ENCODE measurements at places on chromosomes 3 and 15.

- DNase-seq, result no peak
These were observed 302.0 kb downstream of the DIPK2A start for GRCh38 chr3:144273601-144274000.

DNA sequence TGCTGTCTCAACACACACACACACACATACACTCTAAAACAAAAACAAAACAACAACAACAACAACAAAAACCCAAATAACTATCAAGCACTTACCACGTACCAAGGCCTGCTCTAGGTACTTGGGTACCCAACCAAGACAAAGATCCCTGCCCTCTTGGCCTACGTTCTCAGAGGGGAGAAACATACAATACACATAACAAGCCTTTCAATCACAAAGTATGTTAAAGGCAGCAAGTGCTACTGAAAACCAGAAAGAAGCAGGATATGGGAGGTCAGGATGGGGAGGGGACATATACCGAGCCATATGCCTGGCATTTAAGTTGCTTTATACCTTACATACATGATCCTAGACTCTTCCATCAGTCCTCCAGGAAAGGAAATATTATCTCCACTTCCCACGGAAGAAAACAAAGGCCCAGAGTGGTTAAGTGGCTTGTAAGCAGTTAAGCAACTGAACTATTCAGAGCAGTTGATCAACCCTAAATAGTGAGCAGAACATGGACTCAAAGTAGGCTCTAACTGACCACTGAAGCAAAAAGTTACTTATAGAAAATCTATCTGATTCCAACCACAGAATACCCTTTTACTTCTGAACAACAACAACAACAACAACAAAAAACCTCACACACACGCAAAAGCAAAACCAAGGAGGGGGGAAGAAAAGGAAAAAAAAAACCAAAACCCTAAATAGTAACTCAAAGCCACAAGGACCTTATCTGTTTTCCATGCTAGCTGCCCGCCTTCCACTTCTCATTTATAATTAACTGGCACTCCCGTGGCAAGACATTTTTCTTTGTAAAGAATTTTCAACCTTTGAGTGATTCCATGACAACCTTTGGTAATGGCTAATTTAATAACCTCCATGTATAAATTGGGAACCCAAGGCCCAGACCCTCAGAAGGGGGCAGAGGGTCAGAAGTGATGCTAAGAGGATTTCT, 21.0 kb downstream of the PRICKLE2 start:
- no peak for DNase-seq

- no peak for DNase-seq
These were observed 5.9 kb upstream of the TMEM44 start for GRCh38 chr3:194638991-194639605.

DNA sequence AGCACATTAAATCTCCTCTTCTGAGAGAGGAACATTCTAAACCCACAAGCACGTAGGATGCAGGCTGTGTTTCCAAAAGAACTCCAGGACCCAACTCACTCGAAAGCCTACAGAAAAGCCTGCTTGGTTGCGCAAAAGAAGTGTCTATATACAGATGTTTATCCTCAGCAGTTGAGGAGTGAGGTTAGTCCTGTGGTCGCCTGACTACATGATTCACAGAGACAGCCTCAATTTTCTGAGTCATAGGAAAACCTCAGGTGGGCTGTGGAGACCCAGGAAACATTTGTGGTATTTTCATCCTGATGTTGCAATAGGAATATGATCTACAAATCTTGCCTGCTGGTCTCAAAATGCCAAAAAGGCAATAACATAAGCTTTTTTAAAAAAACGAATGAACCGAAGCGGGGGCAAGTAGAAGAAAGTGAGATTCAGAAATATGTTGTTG, 183.8 kb upstream of the THRB start:
- peak; percentile 79 for DNase-seq

DNA sequence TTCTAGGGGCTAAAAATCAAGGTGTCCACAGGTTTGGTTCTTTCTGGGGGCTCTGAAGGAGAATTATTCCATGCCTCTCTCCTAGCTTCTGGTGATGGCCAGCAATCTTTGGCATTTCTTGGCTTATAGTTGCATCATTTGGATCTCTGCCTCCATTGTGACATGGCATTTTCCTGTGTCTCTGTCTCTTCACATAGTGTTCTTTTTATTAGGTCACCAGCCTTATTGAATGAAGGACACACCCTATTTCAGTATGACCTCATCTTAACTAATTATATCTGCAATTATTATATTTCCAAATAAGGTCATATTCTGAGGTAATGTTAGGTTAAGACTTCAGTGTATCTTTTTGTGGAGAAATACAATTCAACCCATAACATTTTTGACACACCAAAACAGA, 3.2 kb upstream of the GBE1 start:
- no peak for DNase-seq

GRCh38 chr3:174907628-174908407, 48.7 kb downstream of the NAALADL2 start:
- DNase-seq, result no peak

GRCh38 chr3:127805026-127805753, 17.1 kb downstream of the MGLL start:
- no peak for DNase-seq

DNA sequence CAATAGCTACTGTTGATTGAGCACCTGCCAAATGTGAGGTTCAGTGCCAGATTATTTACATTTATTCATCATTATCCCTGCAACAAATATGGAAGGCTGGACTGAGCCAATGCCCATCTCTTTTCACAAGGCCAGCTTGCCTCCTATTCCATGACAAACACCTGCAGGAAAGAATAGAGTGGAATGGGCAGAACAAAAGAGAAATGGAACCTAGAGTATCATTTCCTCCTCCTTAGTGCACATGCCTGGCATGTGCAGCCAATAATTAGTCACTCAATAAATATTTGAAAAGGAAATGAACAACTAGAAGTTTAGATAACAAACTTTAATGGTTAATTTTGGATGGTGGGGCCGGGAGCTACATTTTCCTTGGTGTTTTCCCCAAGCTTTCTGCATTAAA, 61.4 kb upstream of the MYRIP start:
- no peak for DNase-seq

DNA sequence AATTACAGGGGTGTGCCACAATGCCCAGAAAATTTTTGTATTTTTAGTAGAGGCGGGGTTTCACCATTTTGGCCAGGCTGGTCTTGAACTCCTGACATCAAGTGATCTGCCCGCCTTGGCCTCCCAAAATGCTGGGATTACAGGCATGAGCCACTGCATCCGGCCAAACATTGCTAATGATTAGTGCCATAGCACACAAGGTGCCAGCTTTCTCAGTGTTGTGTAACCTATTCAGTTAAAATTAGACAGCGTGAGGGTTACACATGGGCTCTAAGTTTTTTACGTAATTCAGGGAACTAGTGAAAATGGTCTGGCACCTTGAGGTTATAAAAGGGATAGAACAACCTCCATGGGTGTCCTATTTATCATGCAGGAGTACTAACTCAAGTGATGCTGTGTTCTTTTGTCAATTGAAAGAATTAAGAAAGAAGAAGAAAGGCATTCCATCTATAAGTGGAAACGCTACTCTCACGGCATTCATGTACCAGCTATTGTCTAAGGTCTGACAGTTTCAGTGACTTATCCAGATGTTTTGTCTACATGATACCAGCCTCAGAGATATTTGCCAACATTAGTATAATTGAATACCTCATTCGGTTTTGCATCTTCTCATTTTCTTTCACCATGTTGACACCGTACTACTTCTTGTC, 84.7 kb downstream of the EOMES start:
- no peak for DNase-seq

GRCh38 chr3:134087060-134087974, 57.6 kb upstream of the SLCO2A1 start:
- DNase-seq, result no peak

GRCh38 chr3:132210476-132211346, 106.5 kb upstream of the ACP3 start:
- peak; percentile 23 for DNase-seq

GRCh38 chr3:129047553-129047839, 13.1 kb upstream of the GP9 start:
- DNase-seq, result no peak

DNA sequence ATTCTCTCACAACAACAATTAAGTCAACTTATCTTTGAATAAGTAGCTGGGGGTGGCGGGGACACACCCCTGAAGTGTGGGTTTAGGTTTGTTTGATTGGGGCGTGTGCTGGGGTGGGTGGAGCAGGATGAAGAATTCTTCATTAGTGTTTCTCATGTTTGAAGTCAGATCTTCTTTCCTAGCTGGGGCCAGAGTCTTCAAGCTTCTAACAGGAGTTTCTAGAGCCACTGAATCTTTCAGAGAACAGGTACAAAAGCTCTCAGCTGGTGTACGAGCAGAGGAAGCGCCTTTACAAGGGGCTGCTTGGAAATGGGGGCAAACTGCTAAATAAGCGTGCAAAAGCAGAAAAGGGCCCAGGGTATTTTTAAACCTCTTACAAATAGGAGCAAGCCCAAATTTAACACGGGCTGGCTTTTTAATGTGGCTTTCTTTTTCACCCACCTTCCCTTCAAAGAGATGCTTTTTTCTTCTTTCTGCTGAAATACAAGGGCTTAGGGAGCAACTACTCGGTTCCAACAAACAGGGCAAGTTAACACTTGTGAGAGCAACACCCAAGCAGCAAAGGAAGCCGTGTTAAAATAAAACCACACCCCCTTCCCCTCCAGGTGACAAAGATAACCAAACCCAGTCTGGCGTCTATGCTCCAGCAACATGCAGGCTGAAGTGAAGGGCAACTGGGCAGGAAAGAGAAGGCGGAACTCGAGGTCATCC, 86.9 kb upstream of the RASGRP1 start:
- DNase-seq, result peak; percentile 75

DNA sequence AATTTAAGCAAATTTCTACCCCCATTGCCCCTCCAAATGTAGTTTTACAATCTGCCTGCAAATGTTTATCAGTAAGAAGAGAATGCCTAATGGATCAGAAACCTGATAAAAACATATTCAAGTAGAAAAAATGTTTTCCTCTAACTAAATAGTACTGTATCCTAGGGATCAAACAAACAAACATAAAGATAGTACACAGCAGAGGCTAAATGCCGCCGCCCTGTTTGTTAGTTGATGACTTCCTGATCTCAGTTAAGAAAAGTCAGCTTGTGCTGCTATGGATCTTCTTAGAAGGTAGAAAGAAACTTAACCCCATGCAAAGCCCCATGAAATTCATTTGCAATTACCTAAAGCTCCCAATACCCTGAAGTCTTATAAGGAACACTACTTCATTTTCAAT, 387.3 kb upstream of the THBS1 start:
- DNase-seq, result no peak

DNA sequence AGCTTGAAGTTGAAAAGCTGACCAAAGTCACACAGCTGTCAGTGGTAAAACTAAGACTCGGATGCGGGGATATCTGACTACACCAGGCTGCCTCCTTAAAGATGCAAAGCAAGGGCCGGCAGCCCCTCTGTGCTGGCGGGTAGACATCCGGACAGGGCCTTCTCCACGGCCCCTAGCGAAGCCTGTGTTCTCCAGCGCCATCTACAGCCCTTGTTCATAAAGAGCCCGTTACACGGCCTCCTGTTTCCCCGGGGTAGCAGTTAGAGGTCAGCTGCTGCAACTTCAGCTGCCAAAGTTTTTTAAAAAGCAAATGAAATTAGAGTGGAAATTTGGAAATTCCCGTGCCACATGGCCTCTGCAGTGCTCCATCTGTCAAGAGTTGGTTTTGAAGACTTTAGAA, 383.0 kb downstream of the TBL1XR1 start:
- peak; percentile 41 for DNase-seq

DNA sequence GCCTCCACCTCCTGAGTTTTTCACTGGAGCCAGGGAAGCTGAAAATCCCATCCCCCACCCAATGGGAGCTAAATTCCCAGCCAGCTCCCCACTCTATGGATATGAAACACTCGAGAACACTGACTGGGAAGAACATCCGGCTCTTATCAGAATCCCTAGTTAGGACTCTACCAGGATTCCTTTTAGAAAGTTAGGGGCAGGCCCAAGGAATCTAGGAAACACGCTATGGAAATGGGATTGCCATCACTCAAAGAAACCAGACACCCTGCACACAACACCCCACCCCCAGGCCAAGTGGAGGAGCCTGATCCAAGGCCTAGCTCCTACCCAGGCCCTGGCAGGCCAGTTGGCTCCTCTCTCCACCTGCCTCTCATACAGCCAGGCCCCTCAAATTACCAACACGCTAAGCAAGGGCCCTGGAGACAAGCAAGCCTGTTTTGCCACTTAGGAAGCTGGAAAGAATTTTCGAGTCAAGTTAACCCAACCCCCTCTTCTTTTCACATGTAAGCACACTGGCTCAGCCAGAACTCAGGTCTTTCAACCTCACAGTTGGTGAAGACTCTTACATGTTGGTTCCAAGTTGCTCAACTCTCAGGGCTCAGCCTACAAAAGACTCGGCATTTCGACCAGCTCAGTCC, 75.5 kb downstream of the RBPMS2 start:
- DNase-seq, result no peak

GRCh38 chr15:94460624-94461023, 229.3 kb downstream of the MCTP2 start:
- no peak for DNase-seq

GRCh38 chr15:79922512-79923078, 25.8 kb upstream of the MTHFS start:
- no peak for DNase-seq

GRCh38 chr15:95868450-95868849, 462.1 kb upstream of the NR2F2 start:
- no peak for DNase-seq

DNA sequence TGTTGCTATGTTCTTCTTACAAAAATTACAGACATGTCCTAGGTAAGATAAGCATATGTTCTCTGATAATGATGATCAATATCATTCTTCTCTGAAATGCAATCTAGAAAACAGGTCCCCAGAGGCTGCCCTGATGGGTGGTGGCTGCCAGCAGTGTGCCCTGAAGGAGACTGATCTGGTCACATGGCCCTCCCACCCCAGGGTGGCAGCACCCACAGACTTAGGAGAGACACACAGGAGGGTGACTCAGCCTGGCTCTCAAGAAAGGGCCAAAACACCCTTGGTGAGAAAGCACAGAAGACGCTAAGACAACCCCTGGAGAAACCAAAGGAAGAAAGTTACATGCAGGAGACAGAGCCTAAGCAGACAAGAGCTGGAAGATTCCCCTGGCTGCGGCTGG, 203.7 kb downstream of the TJP1 start:
- no peak for DNase-seq

- peak; percentile 9 for DNase-seq
These were observed 51.2 kb upstream of the PCSK6 start for GRCh38 chr15:101540480-101541239.

- no peak for DNase-seq
These were observed 27.3 kb downstream of the ADCY5 start for GRCh38 chr3:123421353-123422174.

- no peak for DNase-seq
These were observed 10.9 kb upstream of the AADACL2 start for GRCh38 chr3:151722856-151723255.

Data from activated CD4-positive, alpha-beta T cell treated with anti-CD3 and anti-CD28 coated beads, Interleukin-2, Interleukin-6, amounts not matched to agents 100 ng/mL and 50 ng/mL, durations not matched to agents 16 hours and 8 hours (primary cell).